Activated CD8-positive, alpha-beta memory T cell treated with anti-CD3 and anti-CD28 coated beads for 48 hours (primary cell): ENCODE measurements at places on chromosomes 16 and 17.

DNA sequence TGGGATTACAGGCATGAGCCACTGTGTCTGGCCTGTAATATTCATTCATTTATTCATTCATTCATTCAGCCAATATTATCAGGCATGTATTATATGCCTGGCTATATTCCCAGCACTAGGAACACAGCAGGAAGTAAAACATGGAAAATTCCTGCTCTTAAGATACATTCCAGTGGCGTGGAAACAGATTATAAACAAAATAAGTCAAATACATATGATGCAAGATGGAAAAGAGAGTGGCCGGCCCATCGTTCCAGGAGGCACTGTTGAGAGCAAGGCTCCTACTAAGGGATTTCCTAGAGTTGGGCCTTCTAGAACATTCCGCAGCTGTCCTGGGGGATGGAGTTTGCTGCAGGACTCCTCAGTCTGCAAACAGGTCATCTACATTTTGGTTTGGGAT is 17.7 kb downstream of the ADCY9 start:
- no peak for DNase-seq

DNA sequence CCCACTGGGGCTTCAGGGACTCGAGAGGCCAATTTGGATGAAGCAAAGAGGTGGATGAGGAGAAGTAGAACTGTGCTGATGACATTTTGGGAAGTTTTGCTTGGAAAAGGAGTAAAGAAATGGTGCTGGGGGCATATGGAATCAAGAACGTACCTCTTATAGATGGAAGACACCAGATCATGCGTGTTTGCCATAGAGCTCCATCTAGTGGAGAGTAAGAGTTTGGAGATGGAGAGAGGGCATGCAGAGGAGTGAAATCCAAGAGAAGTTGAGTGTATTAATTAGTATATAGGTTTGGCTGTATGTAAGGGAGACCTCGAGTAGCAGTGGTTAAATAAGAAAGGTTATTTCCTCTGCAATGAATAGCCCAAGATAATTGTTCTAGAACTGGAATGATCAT is 56.0 kb downstream of the SHISA6 start:
- no peak for DNase-seq

- no peak for DNase-seq
Measured at GRCh38 chr17:37310940-37311339, 64.8 kb upstream of the C17orf78 start.

GRCh38 chr17:35546487-35546886 is 9.0 kb upstream of the SLFN12L start:
- DNase-seq = no peak

DNA sequence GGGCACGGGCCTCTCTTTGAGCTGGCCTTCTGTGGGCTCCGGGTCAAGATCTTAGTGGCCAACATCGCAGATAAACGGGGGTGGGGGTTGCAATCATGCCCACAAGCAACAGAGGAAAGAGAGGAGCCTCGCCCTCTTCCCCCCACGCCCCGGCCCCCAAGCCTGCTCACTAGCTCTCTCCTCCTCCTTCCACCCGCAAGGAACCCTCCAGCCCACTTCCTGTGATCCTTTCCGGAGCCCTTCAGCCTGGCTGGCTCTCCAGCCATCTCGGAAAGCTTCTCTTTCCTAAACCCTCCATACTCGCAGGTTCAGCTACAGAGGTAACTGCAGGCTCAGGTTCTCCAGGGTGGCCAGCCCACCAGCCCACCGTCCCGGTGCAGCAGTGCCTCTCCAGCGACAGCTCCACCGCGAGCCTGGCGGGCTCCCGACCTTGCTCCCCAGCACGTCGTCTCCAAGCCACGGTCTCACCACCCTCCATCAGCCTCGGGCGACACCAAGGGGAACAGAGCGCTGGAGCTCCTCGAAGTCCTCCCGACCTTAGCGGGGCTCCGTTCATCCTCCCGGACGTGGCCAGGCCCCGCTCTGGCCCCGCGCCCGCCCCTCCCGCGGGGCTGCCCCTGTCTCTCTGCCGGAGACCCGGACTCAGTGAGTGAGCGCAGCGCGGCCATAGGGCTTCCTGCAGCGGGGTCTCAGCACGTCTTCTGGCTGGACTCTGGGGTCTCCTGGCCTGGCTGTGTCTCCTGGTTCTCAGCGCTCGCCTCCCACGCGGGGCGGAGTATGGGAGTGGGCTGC is 12.9 kb upstream of the ODF4 start:
- no peak for DNase-seq

- no peak for DNase-seq
Measured at GRCh38 chr16:51987519-51987918, 559.4 kb downstream of the TOX3 start.

DNA sequence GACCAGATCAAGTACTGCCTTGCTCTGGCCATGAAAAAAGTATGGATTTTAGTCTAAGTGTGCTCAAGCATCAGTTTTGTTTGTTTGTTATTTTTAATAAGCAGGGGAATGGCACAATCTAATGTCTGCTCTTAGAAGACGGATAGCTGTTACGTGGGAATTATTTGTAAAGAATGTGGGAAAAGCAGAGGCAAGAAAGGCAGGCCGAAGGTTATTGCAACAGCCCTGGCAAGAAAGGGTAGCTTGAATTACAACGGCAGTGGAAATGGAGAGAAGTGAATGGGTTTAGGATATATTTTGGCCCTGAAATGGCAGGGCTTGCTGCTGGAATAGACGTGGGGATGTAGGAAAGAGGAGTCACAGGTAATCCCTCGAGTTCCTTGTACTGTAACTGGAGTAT is 987 bp upstream of the HASPIN start:
- no peak for DNase-seq

GRCh38 chr17:38465391-38466345 is 37.4 kb downstream of the ARHGAP23 start:
- DNase-seq = no peak
